NCI-H460 (cell line): ENCODE measurements at places on chromosomes 5 and 9.

- no peak for DNase-seq
These were observed 83.7 kb downstream of the SERINC5 start for GRCh38 chr5:80172067-80172695.

GRCh38 chr5:82046276-82046647, 74.4 kb downstream of the ATG10 start:
- no peak for DNase-seq

GRCh38 chr9:30913331-30913730, 1471.1 kb upstream of the ACO1 start:
- no peak for DNase-seq

- no peak for DNase-seq
These were observed 53.6 kb downstream of the PRR16 start for GRCh38 chr5:120517607-120518252.
